Fibroblast of skin of left biceps (primary cell): ENCODE measurements at places on chromosomes 13 and 19.

DNA sequence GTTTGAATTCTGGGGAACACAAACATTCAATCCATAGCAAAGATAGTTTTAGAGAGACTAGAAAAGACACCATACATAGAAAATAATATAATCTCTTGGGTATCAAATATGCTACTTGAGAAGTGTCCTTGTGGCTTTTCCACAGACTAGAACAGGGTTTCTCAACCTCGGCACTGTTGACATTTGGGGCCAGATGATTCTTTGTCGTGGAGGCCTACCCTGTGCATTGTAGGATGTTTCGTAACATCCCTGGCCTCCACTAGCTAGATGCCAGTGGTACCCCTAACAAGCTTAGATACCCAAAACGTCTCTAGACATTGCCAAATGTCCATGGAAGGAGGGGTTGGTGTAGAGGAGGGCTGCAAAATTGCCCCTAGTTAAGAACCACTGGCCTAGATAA lies 2.2 kb upstream of the ESD start:
- no peak for DNase-seq

GRCh38 chr19:9309974-9310446 lies 372 bp upstream of the ZNF699 start:
- peak; percentile 71 for DNase-seq

DNA sequence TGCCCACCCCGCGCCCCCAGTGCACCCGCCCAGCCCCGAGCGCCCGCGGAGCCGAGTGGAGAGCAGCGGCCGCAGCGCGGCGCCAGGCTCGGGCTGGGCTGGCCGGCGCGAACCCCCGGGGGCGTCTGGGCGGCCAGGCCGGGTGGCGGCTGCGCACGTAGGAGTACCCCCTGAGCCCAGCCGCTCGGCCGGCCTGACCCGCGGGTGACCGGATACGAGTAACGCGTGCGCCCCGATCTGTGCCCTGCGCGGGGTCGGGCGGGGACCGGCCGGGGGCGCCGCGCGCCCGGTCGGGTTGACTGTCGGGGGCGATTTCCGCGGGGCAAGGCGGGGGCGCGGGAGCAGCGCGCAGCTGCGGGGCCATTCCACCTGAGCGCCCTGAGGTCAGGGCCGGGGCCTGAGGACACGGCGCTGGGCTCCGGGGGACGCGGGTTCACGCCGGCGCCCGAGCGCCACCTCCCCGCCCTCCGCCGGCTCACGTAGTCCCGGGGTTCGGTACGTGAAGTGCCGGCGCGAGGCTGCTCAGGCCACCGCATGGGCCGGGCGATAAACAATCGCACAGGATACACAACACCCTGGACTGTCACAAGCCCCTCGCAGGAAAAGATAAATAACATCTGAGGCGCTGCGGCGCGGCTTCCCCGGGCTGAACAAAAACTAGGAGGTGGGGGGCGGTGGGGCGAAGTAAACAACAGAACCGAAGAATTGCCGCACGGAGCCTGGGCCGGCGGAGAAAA lies 37.6 kb upstream of the FLT1 start:
- no peak for DNase-seq

DNA sequence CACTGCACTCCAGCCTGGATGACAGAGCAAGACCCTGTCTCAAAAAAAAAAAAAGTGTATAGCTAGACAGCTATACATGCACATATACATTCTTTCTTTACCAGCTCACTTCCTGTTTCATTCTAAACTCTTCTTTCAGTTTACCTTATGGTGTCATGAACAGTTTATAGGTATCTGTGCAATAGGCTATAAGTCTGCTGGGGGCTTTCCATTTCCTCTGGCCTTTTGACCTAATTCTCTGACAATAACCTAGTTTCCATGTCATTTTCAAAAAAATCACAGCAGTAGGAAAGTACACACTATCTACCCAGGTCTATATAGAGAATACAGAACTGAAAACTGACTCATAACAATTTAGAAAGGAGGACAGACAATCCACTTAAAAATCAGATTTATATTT lies 24.4 kb upstream of the URAD start:
- no peak for DNase-seq
